CD8-positive, alpha-beta memory T cell (primary cell): ENCODE measurements at places on chromosomes 12 and 14. TPM values are rescaled to one million over a fixed set of nuclear protein-coding genes. Genes with fewer than 3 reads are reported as not detected.

The TMTC1 gene
- not detected for total RNA-seq

The ABCC9 gene
- total RNA-seq: not detected

The EML1 gene
- 1.7 TPM for total RNA-seq

GRCh38 chr12:54998958-54999510 is 14.5 kb upstream of the TESPA1 start:
- no peak overlapping the region for H3K4me3 ChIP-seq
- no peak for DNase-seq
- H3K27me3 ChIP-seq: no peaks in the 10 kb centered on the region
- H3K36me3 ChIP-seq: no peaks in the 10 kb centered on the region

DNA sequence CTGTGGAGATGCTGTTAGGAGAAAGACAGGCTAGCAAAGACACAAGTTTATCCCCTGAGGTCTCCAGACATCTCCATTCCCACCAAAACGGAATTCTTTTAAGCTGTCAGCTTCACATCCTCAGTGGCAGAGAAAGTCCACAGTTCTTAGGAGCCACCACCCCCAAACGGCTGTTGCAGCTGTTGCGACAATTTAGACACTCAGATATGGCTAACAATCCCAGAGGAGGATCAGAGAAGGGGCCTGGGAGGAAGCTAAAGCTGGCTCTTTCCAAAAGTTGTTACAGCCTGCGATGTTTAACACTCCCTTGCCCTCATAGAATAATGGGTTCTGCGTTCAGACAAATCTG is 1.9 kb upstream of the ATP5MC2 start:
- H3K36me3 ChIP-seq: peaks cover 3% of the 10 kb centered on the region
- H3K27me3 ChIP-seq: peaks cover 8% of the 10 kb centered on the region
- peaks cover 19% of the 10 kb centered on the region for H3K4me1 ChIP-seq

- H3K4me1 ChIP-seq: peaks cover 27% of the 10 kb centered on the region
- no peaks in the 10 kb centered on the region for H3K27me3 ChIP-seq
- no peaks in the 10 kb centered on the region for H3K36me3 ChIP-seq
- no peak overlapping the region for H3K27ac ChIP-seq
- peak; percentile 14 for DNase-seq
- no peak overlapping the region for H3K4me3 ChIP-seq
These were observed 2.0 kb downstream of the EEA1 start for GRCh38 chr12:92927055-92927435.

- H3K27ac ChIP-seq: no peak overlapping the region
- H3K4me1 ChIP-seq: no peaks in the 10 kb centered on the region
- no peaks in the 10 kb centered on the region for H3K27me3 ChIP-seq
- no peaks in the 10 kb centered on the region for H3K36me3 ChIP-seq
These were observed 59.9 kb downstream of the SETD3 start for GRCh38 chr14:99420711-99421110.

DNA sequence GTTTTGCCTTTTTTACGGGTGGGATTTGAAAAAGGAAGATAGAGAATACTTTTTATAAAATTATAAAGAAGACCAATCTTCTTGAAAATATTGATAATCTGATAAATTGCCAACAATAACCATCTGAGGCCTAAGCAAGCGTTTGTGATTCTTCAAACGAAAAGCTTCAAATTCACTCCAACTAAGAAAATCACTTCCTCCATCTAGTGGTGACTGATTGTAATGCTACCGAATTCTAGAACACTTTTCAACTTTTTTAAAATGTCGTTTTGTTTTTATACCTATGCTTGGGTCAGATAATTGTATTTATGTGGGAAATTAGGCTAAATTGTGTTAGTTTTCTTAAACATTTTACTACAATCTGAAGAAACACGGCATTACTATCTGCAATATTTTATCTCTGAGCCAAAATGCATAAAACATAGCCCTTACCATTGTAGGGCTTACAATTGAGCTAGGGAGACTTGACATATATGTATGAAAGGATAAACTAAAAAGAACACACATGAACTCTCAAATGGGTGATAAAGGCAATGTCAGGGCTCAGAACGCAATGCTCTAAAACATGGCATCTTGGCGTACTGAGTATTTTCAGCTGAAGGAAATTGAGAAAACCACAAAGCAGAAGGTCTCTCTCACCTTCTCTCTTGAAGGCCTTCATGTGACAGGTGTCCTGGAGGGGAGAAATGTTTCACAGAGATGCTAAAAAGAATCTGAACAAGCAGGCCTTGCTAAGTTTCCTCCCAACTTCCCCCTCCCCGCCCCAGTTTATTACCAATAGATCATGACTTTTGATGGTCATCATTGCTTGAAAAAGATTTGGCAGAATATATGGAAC is 36.8 kb upstream of the G2E3 start:
- no peak overlapping the region for H3K4me3 ChIP-seq
- peaks cover 6% of the 10 kb centered on the region for H3K4me1 ChIP-seq
- DNase-seq: no peak
- H3K27ac ChIP-seq: no peak overlapping the region
- no peaks in the 10 kb centered on the region for H3K27me3 ChIP-seq

DNA sequence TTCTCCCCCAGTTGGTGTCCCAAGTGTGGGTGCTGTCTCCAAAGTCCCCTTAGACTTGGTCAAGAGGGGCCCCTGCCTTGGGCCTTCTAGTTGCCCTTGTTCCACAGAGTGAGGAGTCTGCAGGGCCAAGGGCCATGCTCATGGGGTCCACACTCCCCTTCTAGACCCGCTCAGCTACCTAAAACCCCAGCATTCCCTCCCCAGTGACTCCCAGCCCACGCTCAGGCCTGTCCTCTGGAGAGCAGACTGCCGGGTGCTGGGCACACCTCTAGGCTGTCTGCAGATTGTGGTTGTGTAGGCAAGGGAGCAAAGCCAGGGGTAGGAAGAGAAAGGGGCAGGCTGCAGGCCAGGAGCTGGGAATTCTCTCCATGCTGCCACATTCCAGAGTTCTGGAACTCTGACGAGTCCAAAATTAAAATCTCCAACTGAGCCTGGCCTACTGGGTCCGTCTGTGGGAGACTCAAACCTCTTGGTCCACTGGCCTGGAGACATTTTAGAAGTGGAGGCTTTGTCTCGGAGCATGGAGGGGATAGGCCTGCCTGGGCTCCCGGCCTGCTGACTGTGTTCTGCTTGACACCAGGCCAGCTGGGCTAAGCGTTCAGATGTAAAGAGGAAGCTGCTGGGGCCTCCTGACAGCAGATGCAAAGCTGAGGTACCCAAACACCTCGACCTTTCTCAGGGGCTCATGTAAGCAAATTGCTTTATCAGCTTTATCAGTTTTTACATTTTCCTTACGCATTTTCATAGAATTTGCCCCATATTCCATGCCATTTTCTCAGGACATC is 13.7 kb upstream of the KRT5 start:
- no peak overlapping the region for H3K27ac ChIP-seq
- no peak overlapping the region for H3K4me3 ChIP-seq
- no peaks in the 10 kb centered on the region for H3K27me3 ChIP-seq
- H3K4me1 ChIP-seq: no peaks in the 10 kb centered on the region

GRCh38 chr14:23056145-23056955 is 970 bp downstream of the CDH24 start:
- H3K36me3 ChIP-seq: peaks cover 17% of the 10 kb centered on the region
- no peaks in the 10 kb centered on the region for H3K27me3 ChIP-seq
- peak overlapping the region; percentile 47 for H3K4me3 ChIP-seq
- DNase-seq: peak; percentile 63

DNA sequence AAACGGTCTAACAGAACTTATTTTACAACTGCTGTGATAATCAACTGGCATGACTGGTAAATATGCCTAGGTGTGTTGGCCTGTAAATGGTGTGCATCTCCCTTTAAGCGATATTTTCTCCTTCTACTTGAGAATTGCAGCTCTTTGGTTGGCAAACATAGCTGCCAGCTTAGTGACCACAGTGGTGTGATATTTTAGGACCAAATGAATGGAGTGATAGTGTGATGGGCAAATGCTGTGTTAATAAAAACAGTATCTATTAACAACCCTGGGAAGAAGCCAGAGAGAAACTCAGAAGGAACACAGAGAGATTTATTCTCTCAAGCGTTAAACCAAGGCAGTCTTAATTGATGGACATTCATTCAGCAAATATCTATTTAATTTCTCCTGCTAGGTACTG is 278.4 kb downstream of the AACS start:
- no peaks in the 10 kb centered on the region for H3K4me1 ChIP-seq
- DNase-seq: no peak
- H3K4me3 ChIP-seq: no peak overlapping the region
- no peaks in the 10 kb centered on the region for H3K36me3 ChIP-seq
- no peak overlapping the region for H3K27ac ChIP-seq

DNA sequence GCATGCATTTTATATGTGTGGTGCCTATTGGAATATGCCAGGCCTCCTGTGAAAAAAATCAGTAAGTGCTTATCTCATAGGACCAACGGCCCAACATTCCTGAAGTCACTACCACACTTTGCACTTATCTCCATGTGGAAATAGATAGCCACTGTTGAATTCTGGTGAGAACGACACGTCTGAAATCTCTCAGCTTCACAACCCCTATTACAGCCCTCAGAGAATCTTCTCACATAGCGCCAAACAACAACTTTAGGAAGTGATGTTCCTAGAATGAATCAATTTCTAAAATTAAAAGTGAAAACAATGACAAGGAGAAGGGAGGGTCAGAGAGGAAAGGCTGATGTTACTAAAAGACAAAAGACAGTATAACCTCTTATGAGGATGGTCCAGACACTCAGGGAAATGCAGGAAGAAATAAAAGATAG is 270.8 kb upstream of the BTG1 start:
- H3K36me3 ChIP-seq: no peaks in the 10 kb centered on the region
- H3K4me1 ChIP-seq: no peaks in the 10 kb centered on the region
- H3K27ac ChIP-seq: no peak overlapping the region
- DNase-seq: no peak
- no peaks in the 10 kb centered on the region for H3K27me3 ChIP-seq

DNA sequence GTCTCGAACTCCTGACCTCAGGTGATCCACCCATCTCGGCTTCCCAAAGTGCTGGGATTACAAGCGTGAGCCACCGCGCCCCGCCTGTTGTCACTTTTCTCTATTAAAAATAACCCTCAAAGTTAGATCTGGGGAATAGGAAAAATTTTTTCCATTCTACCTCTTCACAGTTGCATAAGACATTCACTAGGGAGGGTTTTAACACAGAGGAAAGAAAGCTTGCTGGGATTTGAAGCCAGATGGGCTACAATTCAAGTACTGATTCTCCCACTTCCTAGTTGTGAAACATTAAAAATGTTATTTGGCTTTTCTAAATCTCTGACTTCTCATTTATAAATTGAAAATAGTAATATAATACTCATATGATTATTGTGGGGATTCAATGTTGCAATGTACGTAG is 23.3 kb upstream of the SLC15A5 start:
- no peak overlapping the region for H3K4me3 ChIP-seq
- H3K36me3 ChIP-seq: no peaks in the 10 kb centered on the region
- DNase-seq: no peak
- no peaks in the 10 kb centered on the region for H3K4me1 ChIP-seq

GRCh38 chr14:51224551-51224950 is 15.5 kb upstream of the TMX1 start:
- no peak overlapping the region for H3K4me3 ChIP-seq
- H3K36me3 ChIP-seq: no peaks in the 10 kb centered on the region
- H3K27ac ChIP-seq: no peak overlapping the region
- H3K27me3 ChIP-seq: no peaks in the 10 kb centered on the region
- DNase-seq: no peak

DNA sequence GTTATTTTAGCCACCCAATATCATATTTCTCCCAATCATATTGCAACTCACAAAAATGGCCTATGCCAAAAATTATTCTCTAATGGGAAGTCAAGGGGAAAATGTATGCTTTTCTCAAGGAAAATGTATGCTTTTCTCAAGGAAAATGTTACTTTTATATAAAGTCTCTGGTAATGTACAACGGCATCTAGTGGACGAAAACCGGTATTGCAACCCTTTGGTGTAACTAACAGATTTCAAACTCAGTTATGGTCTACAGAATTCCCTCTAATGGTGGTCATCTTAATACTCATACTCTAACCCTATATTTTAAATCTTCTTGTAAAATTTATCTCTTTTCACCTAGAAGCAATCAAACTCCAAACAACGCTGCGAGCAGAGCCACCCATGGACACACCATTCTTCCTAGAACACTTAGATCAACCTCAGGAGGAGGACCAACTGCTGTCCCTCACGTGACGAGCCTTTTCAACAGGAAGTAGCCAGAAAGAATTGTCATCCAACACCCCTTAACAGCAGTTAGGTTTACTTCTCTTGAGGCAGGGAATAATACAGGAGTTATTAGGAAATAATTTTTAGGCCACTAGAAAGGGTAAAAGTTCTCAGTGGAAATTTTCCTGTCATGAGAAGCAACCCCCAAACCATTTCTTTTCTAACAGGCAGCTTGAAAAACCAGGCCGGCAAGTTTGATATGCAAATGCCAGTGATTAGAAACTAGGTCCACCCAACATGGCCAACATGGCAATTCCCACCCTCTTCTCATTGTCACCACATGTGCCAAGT is 20.1 kb downstream of the APOBEC1 start:
- no peaks in the 10 kb centered on the region for H3K36me3 ChIP-seq
- peak; percentile 34 for DNase-seq
- no peak overlapping the region for H3K4me3 ChIP-seq
- peaks cover 9% of the 10 kb centered on the region for H3K4me1 ChIP-seq
- no peaks in the 10 kb centered on the region for H3K27me3 ChIP-seq

DNA sequence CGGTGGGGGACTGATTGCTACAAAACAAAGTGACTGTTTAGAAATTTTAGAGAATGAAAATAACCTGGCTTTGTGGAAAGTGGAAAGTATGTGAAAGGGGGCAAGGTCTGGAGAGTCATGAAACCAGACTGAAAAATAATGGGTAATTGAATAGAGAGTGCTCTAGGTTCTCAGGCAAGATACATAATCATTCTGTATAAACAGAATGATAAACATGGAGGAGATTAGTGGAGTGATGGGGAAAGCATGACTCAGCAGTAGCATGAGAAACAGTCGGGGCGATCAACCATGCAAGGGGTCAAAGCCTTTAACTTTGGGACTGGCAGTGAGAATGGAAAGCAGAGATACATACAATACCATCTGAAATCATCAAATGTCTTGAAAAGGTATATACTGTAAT is 332.5 kb downstream of the CCER1 start:
- H3K27ac ChIP-seq: no peak overlapping the region
- H3K36me3 ChIP-seq: no peaks in the 10 kb centered on the region
- no peak for DNase-seq
- H3K4me1 ChIP-seq: no peaks in the 10 kb centered on the region
- no peaks in the 10 kb centered on the region for H3K27me3 ChIP-seq
- no peak overlapping the region for H3K4me3 ChIP-seq

- H3K4me1 ChIP-seq: peaks cover 69% of the 10 kb centered on the region
- H3K27ac ChIP-seq: peak overlapping the region; percentile 20
- no peak overlapping the region for H3K4me3 ChIP-seq
- no peaks in the 10 kb centered on the region for H3K36me3 ChIP-seq
- no peak for DNase-seq
These were observed 235.0 kb downstream of the EFCAB11 start for GRCh38 chr14:89719366-89720075.
